ENCODE measurements at places on chromosomes 11 and 22. TPM values are rescaled to one million over a fixed set of nuclear protein-coding genes. Genes with fewer than 3 reads are reported as not detected.

DNA sequence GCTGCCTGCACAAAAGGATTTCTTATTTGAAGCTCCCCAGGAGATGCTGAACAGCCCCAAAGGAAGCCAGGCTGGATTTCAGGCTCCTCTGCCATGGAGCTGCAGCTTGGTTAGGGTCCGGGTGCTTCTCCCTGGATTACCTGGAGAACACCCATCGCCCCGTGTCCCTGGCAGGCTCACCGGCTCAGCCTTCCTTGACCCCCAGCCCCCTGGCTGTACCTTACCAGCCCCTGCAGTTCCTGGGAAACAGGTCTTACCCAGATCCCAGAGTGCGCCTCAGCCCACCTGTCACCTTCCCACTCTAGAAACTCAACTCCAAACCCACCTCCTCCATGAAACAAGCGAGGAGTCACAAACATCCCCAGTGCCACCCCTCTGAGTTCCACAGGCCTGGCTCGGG is 45.3 kb upstream of the CD5 start:
- DNase-seq: no peak

DNA sequence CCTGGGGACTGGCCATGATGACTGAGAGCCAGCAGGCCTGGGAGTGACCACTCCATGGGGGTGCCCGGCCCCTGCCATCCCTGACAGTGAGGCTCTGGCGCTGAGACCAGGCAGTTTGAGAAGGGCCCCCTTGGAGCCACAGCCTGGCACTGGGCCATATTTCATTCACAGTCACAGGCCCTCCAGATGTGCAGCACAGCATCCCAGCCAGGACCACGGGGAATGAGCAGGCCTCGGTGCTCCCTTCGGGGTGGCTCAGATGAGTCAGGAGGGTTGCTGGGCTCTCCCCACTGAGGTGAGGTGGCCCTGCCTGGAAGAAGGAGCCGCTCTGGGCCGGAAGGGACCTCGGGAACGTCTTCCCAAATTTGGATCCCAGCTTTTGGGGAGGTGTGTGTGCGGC is 53.0 kb downstream of the GRAMD4 start:
- no peak for DNase-seq

GRCh38 chr22:49367041-49367697 is 460.5 kb downstream of the BRD1 start:
- DNase-seq: no peak

GRCh38 chr11:40125054-40125453 is 1334.4 kb downstream of the LRRC4C start:
- no peak for DNase-seq

DNA sequence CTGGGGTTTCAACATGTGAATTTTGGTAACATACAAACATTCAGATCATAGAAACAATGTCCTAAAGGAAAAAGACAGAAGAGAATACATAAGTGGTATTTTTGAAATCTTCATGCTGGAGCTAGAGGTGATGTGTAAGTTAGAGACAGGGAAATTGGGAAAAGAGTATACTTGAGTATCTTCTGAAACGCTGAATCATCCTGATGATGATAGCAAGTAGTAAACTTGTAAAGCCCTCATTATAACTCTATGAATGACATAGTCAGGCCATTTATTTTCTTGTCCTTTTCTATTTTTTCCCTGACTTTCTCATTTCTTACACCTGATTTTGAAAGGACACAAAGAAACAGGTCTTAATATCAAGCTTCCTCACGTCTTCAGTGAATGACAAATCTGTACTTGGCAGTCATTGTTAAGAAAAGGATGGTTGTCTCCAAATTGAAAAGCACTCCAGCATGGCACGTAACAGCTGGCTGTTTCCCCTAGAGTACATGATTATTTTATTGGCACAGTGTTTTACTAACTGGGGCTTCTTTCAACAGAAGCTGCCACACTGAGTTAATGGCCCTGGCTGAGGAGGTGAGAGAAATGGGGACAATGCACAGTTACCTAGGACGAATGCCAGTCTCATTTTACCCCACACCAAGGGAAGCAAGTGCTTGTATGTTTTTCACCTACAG is 140.7 kb upstream of the CTSC start:
- DNase-seq: no peak

Gene C22orf15
- not detected for total RNA-seq

Gene HORMAD2
- total RNA-seq: not detected
